GM23248 (cell line): ENCODE measurements at places on chromosomes 5 and 9. TPM values are rescaled to one million over a fixed set of nuclear protein-coding genes. Genes with fewer than 3 reads are reported as not detected.
A peak's percentile ranks its signal among the peaks of the same experiment; 100 is the strongest.

GRCh38 chr9:77891128-77891800 is 140.3 kb downstream of the GNAQ start:
- no peak for DNase-seq

DNA sequence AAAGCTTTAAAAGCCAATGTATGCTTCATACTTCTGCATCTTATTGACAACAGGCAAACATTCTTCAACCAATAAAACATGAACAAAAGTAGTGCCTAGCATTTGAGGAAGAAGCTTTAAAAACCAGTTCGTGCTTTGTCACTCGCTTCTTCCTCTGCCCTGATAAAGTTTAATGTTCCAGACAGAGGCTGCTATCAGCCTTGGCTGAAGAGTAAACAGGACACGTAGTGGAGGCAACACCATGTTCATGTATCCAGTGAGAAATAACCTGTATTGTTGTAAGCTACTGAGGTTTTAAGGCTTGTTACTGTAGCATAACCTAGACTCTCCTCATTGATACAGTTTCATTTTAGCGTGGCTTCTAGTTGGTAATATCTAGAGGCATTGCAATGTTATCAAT is 3.2 kb upstream of the FUBP3 start:
- no peak for DNase-seq

DNA sequence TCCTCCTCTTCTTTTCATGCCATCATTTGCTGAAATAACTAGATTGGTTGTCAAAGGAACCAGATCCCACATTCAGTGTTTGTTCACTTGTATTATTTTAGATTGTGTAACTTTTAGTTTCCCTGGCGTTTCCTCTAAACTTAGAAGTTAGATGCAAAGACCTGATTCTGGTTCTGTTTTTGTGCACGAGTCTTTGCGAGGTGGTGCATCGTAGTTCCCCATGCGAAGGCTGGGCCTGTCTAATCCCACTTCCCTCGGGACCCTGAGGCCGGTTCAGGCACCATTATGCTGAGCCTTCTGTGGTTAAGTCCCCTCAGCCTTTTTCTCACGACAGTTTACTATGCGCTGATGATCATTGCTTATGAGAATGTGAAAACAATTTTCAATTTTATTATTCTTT is 219.1 kb upstream of the OTULINL start:
- no peak for DNase-seq

DNA sequence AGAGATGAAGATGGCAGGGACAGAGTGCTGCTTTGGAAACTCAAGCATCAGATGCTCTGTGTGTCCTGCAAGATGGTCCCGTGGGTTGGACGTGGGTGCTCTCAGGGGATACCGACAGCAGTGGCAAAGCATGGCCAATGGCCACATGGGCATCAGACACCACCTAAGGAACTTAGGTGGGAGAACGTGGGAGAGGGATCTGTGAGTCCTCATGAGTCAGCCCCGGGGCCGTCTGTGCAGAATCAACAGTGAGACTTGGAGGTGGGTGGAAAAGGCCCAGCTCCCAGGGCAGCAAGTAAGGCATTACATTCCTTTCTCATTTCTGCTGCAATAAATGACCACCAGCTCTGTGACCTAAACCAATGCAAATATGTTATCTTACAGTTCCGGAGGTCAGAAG is 77.0 kb downstream of the RAD23B start:
- peak; percentile 45 for DNase-seq

LVRN gene
- polyA plus RNA-seq: 0.18 and 0.24 TPM in 2 replicates

GCNT4 gene
- 1.7 and 1.8 TPM in 2 replicates for polyA plus RNA-seq

GHR gene
- polyA plus RNA-seq: 0.64 and 0.72 TPM in 2 replicates

SPACA9 gene
- 9.8 and 10.4 TPM in 2 replicates for polyA plus RNA-seq
